ENCODE measurements at places on chromosomes 13 and 19. TPM values are rescaled to one million over a fixed set of nuclear protein-coding genes. Genes with fewer than 3 reads are reported as not detected.

The LGI4 gene
- total RNA-seq: 0.20 TPM

The IER2 gene
- total RNA-seq: 24.0 TPM

The SH2D3A gene
- not detected for total RNA-seq

The ZNF610 gene
- total RNA-seq: 0.78 TPM

The CBY2 gene
- not detected for total RNA-seq

The TTYH1 gene
- total RNA-seq: not detected

The SHC2 gene
- 0.73 TPM for total RNA-seq

The TSHZ3 gene
- 9.6 TPM for total RNA-seq

The FRY gene
- 2.5 TPM for total RNA-seq

The NPAS1 gene
- total RNA-seq: 0.39 TPM

The RFPL4AL1 gene
- not detected for total RNA-seq

The ICAM4 gene
- total RNA-seq: 0.39 TPM

The IZUMO2 gene
- total RNA-seq: not detected

The ZNF90 gene
- 2.9 TPM for total RNA-seq

The EFNB2 gene
- total RNA-seq: 4.1 TPM

The MEF2B gene
- not detected for total RNA-seq

The FCER2 gene
- total RNA-seq: not detected

The MYO1F gene
- 0.73 TPM for total RNA-seq

The TYROBP gene
- not detected for total RNA-seq

The FBXO27 gene
- 2.2 TPM for total RNA-seq

The ZNF20 gene
- 2.5 TPM for total RNA-seq

The RASIP1 gene
- 2.9 TPM for total RNA-seq

The SBK2 gene
- not detected for total RNA-seq

The HIF3A gene
- 22.0 TPM for total RNA-seq

The SLAIN1 gene
- 0.59 TPM for total RNA-seq

The TPP2 gene
- 49.6 TPM for total RNA-seq

The ZFP36 gene
- total RNA-seq: 16.9 TPM

The VSIG10L gene
- 0.73 TPM for total RNA-seq

The NKG7 gene
- total RNA-seq: not detected

The IL27RA gene
- 1.6 TPM for total RNA-seq

The MEIOSIN gene
- total RNA-seq: not detected

The RPS16 gene
- 64.3 TPM for total RNA-seq

The ZIC2 gene
- not detected for total RNA-seq

The NXNL1 gene
- not detected for total RNA-seq

The DZIP1 gene
- 20.2 TPM for total RNA-seq

The PRODH2 gene
- total RNA-seq: not detected

The LTBP4 gene
- total RNA-seq: 20.7 TPM

The ZNF497 gene
- 0.73 TPM for total RNA-seq

The CGB7 gene
- not detected for total RNA-seq

The BEST2 gene
- total RNA-seq: not detected

The KLF2 gene
- 0.37 TPM for total RNA-seq

The FXYD1 gene
- not detected for total RNA-seq

The FAM216B gene
- total RNA-seq: not detected

The ZNF793 gene
- total RNA-seq: 0.73 TPM
